Activated CD4-positive, alpha-beta T cell treated with anti-CD3 and anti-CD28 coated beads for 48 hours (primary cell): ENCODE measurements at places on chromosomes 7 and 10.

GRCh38 chr10:124354411-124355382, 64.0 kb downstream of the OAT start:
- peak; percentile 63 for DNase-seq

GRCh38 chr10:109957092-109957797, 33.9 kb upstream of the XPNPEP1 start:
- DNase-seq = no peak

DNA sequence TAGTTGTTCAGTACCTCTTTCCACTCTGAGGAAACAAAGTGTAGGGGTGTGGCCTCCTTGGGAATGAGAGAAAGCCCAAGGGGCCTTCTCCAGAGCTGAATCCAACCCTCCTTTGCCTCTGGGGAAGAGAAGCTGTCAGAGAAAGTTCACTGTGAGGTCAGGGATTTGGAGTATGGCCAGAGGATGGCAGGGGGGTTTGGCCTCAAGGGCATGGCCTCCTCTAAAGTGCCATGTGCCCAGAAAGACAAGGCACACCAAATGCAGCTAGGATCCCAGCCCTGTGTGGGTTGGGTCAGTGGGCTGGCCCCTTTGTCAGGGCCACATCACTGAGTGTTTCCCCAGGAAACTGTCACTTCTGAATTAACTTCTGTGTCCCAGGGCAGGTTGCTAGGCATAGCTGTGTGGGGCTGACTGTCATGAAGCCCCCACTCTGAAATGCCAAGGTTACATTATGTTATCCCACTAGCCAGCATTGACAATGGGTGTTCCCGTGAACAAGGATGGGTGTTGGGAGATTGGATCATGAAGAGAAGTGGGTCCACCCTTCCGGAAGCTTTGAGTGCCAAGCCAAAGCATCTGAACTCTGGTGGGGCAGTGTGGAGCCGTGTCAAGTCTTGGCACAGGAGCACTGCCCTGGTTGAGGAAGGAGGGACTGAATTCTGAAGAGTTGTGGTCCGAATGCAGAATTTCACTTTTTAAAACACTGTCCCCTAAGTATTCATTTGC, 123.3 kb downstream of the ZMIZ1 start:
- DNase-seq = no peak

- no peak for DNase-seq
Observed at GRCh38 chr7:55730197-55730596, 132.4 kb downstream of the SEPTIN14 start.

DNA sequence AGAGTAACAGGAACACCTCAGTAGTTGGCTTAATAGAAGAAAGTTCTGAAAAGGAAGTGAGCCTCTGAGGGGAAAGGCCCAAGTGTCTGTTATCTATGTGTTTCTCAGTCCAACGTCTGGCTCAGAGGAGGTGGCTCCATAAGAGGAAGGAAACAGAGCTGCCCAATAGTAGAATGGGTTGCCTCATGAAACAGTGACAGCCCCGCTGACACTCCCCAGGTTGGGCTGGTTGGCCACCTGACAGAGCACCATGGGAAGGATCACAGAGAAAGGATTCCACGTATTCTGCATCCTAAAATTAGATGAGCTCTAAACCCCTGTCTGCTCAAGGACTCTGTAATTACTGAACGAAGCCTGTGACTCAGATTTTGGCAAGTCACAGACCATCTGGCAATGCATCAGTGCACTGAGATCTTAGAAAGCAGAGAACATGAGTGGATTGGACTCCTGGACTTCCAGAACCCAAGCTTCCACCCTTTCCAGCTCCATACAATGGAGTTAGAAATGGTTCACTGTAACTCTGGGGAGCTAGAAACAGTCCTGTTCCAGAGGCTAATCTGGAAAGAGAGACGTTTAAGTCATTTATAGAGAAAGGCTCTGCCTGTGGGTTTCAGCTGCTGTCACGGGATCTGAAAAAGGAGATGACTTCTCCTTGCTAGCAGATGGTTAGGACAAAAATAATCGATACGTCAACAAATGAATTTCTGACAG, 2.9 kb downstream of the PKD2L1 start:
- peak; percentile 46 for DNase-seq

DNA sequence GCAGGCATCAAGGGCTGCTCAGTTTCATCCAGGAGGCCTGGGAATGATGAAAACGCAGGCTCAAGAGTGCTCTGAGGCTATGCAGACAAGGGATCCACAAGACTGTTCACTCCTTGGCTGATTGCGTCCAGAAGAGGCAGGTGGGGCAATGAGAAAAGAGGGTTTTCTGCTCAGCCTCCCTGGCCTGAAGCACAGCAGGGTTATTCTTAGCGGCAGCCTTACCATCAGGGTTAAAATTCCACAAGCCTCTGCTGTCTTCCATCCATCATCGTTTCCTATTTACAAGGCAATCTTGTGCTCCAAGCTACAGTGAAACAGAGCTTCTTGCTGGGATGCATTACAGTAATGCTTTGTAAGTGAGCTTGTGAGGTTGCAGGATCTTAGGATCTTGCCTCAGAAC, 129.4 kb upstream of the SHH start:
- DNase-seq = no peak

GRCh38 chr10:116891208-116891607, 41.9 kb downstream of the ENO4 start:
- no peak for DNase-seq

DNA sequence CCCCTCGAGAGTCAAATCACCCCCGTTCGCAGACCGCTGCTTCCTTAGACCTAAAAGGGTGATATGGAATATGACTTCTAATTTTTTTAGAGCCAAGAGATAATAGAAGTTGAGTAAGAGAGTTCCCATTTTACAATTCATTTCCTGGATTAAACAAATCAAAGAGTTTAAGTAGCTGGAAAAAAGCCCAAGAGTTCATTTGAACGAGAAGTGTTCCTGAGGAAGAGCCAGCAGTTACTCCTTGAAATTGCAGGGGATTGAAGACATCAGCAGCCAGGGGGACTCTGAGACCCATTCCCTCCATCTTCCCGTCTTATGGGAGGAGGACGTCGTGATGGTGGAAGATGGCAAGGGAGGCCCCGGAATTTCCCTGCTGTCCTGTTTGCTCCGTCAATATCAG, 277.0 kb downstream of the WDR11 start:
- no peak for DNase-seq

DNA sequence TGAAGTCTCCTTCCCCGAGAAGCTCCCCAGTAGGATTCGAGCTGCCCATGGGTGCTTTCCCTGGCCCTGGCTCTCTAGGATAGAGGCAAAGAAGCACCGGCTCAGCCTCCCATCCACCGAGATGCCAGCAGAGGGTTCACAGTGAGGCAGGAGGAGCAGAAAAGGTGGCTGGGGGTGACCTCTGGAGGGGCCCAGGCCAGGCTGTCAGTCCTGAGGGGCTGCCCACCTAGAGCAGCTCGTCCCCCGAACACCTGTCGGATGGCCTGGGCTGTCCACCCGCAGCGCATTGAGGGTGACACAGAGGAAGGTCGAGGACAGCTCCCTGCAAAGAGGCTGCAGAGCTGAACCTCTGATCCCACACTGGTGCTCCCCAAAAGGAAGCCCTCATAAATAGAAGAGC, 167.2 kb upstream of the PPP2R2D start:
- DNase-seq = no peak

DNA sequence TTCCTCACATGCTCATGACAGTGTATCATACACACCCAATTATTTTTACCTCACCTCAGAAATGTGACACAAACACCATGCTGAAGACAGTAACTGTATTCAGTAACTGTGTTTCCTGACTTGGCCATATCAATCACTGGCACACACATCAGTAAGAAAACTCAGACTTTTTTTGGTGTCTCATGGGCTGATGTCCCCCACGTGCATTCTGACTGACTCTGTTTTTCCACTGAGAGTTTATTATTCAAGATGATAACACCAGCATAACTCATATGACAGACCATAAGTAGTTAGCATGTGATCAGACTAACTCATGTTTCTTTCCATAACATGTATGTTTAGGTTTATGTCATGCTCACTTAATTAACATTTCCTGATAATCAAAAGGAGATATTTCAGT, 124.8 kb downstream of the CD36 start:
- DNase-seq = no peak

- DNase-seq = no peak
Observed at GRCh38 chr10:1354809-1355710, 298.9 kb downstream of the WDR37 start.

- peak; percentile 11 for DNase-seq
Observed at GRCh38 chr10:127649642-127650041, 87.3 kb upstream of the FOXI2 start.

DNA sequence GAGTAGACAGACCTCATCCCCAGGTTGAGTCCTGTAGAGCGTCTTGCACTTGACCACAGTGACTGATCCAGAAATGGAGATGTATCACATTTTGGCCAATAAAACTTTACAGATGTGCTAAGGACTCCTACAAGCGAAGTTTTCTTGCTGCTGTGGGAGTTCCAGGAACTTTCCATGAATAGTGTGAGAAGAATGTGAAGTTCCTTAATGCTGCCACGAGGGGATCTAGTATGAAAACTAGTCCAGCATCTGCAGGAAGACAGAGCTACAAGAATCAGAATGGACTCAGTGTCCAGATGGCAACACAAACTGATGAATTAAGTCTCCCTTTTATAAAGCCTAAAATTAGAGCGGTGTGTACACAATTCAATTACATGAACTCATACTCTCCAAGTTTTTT, 14.8 kb upstream of the LSM8 start:
- DNase-seq = no peak

DNA sequence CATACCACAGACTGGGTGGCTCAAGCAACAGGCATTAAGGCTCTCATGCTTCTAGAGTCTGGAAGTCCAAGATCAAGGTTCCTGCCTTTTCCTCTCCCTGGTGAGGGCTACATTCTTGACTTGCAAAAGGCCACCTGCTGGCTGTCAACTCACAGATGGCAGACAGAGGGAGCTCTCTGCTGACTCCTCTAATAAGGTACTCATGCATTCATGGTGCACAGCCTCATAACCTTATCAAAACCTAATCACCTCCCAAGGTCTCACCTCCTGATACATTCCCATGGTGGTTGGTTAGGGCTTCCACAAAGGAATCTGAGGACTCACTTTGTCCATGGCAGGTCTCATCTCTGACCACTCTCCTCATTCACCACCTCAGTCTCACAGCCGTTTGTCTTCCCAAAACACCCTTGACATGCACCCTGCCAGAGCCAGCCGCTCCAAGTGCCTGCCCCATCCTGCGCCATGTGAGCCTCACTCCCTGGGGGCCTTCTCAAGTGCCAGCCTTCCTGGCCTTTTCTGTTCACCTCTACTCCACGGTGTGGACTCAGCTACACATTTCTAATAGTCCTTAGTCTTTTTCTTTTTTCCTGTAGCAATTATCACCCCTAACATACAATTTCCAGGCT, 400.3 kb upstream of the ADARB2 start:
- peak; percentile 9 for DNase-seq

DNA sequence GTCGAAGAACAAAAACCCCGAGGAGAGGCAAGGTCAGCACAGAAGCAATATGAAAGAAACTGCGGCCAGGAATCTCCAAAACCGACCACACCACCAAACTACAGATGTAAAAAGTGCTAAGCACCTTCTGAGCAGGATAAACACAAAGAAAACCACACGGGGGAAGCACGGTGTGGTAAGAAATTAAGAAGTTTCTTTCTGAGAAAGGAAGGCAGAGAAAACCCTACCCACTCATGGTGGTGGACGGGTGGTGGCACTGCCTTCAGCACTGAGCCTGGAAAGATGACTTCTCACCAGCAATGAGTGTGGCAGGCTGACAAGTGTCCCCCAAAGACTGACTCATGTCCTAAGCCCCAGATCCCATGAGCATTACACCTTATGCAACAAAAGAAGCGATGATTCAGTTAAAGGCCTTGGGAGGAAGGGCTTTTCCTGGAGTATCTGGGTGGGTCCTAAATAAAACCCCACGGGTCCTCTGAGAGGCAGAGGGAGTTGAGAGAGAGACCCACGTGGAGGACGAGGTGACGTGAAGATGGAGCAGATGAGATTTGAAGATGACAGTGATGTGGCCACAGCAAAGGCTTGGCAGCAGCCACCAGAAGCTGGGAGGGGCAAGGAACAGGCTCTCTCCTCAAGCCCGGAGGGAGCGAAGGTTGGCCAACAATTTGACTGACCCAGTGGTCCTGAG, 124.9 kb downstream of the DLG5 start:
- peak; percentile 64 for DNase-seq

GRCh38 chr10:22643775-22644174, 70.6 kb downstream of the PIP4K2A start:
- DNase-seq = no peak

DNA sequence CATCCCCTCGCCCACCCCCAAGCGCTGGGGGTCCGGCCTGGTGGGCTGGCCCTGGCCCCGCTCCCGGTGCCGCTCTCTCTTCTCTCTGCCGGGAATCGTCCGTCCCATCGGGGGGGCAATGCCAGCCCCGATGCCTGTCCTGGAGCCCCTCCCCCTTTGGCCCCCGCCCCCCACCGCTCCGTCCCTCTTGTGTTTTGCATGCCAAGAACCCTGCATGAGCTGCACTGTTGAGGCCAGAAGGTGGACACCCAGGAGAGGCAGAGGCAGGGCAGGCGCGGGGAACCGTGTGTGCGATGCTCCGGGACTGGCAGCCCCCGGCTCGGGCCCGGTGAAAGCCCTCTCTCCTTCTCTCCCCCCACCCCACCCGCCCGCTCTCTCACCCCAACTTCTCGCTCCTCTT, 22.1 kb upstream of the HSPB1 start:
- DNase-seq = no peak

DNA sequence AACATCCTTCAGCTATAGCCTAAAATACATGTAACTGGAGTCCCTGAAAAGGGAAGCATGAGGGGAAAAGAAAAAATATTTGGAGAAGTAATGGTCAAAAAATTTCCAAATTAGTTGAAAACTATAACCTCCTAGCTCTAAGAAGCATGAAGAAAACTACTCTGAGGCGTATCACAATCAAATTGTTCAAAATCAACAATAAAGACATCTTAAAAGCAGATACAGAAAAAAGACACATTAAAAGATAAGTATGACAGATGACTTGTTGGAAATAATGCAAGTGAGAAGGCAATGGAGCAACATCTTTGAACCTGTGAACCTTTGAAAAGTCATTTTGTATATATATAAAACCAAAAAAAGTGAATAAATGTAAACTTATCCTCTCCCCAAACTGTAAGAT, 93.1 kb downstream of the RNF32 start:
- DNase-seq = no peak

GRCh38 chr7:99390941-99391602, 16.5 kb downstream of the ARPC1B start:
- no peak for DNase-seq

DNA sequence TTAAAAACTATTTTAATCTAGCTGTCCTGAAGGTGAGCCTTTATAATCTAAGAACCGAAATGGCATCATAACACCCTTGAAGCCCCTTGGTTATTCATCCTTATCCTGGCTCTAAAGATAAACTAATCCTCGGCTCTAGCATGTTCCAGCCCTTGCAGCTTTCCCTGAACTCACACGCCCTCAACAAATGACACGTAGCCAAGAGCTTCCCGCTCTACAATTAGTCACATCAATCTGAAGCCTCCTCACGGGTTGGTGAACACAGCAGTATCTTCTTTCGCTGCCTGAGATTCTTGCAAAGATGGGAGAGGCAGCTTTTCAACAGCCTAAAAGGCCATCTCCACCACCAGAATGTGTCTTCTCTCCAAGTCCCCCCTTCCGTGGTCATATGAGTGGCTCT, 4.1 kb downstream of the FRMD4A start:
- no peak for DNase-seq

GRCh38 chr10:73501651-73502050, 5.8 kb upstream of the PPP3CB start:
- DNase-seq = no peak

- DNase-seq = no peak
Observed at GRCh38 chr10:48632166-48632565, 27.3 kb upstream of the ARHGAP22 start.
